HAP-1 (cell line): ENCODE measurements at places on chromosomes 6 and 20.

DNA sequence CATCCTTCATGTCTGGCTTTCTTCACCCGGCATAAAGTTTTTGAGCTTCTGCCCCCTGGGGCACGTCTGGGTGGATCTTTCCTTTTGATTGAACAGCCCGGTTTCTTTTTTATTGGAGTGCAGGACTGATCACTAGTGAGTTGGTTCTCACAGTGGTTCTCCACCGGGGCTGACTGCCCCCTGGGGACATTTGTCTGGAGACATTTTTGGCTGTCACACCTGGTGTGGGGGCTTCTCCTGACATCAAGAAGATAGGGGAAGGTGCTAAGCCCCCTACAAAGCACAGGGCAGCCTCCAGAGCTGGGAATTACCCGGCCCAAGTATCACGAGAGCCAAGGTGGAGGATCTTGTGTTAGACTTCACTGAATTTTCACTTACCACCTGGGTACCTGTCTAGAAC is 25.7 kb upstream of the IRF4 start:
- no peak for DNase-seq

DNA sequence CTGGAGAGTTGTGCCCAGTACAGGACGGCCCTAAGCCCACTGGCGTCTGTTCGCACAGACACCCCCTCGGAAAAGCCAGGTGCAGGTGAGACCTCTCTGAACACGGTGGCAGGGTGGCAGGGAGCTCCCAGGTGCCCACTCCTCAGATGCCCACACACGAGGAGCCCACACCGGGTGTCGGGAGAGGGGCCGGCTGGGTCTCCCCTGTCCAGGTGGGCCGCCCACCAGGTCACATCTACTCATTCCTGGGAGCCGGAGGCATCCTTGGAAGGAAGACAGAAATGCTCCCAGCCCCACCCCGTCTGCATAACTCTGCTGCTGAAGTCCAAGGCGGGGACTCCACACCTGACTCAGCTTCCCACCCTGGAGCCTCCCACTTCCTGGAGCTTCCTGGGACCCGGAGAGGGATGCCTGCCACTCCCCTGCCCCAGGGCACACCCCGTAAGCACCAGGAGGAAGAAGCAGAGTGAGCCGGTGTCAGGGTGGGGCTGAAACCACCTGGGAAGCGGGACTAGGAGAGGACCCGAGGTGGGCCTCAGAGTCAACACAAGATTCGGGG is 2.5 kb downstream of the SRMS start:
- DNase-seq = no peak

DNA sequence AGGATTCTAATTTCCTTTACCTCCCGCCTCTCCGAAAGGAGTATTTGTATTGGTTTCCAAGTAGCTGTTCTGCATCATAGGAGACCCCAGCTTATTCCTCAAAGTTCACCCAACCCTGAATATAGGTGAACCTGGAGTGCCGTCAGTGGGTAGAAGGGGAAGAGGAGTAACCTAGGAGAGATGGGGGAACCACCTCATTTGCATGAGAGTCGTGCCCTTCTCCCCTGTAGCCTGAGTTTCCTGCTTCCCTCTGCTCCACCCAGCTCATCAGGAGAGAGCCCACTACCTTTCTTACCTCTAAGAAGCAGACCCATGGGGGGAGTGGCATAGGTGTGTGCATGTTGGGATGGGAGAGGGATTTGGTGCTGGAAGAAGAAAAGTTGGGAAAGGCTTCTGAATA is 17.3 kb upstream of the WFDC2 start:
- DNase-seq = no peak

GRCh38 chr20:13264907-13265306 is 43.8 kb downstream of the ISM1 start:
- DNase-seq = no peak

- no peak for DNase-seq
Measured at GRCh38 chr6:131129689-131130553, 5.3 kb upstream of the AKAP7 start.

- no peak for DNase-seq
Measured at GRCh38 chr6:49531774-49532569, 18.5 kb upstream of the C6orf141 start.
